ENCODE measurements at places on chromosomes 4 and X. TPM values are rescaled to one million over a fixed set of nuclear protein-coding genes. Genes with fewer than 3 reads are reported as not detected.

DNA sequence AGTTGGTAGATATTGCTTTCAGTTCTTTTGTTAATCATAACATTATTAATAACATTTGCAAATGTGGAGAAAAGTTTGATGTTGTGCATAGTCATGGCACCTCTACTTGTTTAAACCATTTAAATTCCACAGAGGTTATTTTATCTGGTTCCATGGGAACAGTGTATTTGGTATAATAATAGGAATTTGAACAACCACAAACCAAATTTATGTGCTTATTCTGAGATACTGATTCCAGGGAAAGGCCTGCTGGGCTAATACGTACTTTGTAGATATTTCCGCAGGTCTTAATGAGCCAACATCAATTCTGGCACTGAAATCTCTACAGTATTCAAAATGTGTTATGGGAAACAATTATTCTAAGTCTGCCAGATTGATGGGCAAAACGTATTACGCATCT, 319.0 kb downstream of the DKK2 start:
- no peak for DNase-seq

The AFP gene
- polyA plus RNA-seq, result 776 TPM

- DNase-seq, result no peak
Measured at GRCh38 chrX:69192603-69193002, 27.4 kb upstream of the PJA1 start.

DNA sequence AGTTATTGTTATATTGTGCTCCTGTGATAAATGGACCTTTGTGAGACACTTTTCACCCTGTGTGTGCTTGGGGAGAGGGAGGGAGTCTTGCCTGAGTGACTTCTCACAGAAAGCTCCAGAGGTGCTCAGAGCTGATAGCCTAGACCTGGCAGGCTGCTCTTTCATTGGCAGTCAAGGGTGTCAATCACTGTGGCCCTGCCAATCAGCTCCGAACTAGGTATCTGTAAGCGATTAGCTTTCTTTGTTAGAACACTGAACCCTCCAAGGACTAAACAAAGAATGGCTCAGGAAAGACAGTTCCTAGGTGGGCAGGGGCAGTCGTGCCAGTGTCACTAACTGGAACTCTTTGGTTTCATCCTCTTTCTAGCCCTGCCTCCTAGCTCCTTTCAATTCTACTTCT, 2.7 kb upstream of the NALF2 start:
- DNase-seq, result no peak

DNA sequence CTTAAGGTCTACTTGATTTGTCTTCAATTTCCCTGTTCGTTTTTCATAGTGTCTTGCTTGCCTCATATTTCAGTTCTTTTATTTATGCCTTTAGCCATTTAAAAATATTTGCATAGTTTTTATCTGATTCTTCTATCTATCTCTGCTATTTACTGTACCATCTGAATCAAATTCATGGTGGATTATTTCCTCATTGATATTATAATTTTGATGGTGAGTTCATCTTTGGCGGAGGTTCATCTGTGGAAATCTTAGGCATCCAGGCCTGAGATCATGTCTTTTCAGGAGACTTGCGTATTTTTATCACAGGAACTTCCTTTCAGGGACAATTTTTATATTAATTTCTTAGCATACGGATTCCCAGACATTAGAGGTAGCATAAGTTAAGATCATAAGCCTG, 275.2 kb downstream of the STPG2 start:
- DNase-seq, result no peak

DNA sequence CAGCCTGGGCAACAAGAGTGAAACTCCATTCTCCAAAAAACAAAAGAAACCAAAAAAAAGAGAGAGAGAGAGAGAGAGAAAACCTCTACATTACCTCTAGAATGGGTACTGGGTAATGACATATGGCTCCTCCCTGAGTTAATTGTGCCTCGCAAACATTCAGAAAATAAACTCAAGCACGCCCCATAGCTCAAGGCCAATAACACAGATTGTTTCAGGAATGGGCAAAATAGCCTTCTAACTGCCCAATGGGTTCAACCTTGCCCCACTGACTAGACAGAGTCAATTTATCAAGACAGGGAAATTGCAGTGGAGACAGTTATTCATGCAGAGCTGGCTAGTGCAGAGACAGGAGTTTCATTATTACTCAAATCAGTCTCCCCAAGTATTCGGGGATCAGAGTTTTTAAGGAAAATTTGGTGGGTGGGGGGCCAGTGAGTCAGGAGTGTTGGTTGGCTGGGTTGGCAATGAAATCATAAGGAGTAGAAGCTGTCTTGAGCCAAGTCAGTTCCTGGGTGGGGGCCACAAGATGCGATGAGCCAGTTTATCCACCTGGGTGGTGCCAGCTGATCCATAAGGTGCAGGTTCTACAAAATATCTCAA, 25.1 kb downstream of the NIPAL1 start:
- no peak for DNase-seq

DNA sequence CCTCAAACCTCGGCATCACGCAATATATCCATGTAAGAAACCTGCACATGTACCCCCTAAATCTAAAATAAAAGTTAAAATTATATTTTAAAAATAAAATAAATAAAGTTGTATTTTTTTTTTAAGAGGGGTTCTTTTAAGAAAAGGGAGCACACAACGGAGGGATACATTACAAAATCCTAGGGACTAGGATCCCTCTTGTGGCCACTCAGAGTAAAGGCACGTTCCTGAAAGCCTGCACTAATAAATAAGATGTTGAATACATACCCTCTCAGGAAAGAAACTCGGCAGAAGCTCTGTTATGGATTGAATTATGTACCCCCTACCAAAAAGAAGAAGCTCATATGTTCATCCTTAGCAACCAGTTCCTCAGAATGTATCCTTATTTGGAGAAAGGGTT, 50.9 kb upstream of the PRDX4 start:
- no peak for DNase-seq

- no peak for DNase-seq
Measured at GRCh38 chr4:70713453-70714078, 8.2 kb upstream of the RUFY3 start.

The SLIT2 gene
- polyA plus RNA-seq, result 46.9 TPM

The CXCL11 gene
- polyA plus RNA-seq, result 0.45 TPM

- no peak for DNase-seq
Measured at GRCh38 chr4:37023504-37023903, 221.0 kb upstream of the NWD2 start.

The MAGEC2 gene
- not detected for polyA plus RNA-seq

- no peak for DNase-seq
Measured at GRCh38 chrX:27078371-27078770, 384.8 kb downstream of the PPP4R3C start.

- no peak for DNase-seq
Measured at GRCh38 chr4:142264961-142265360, 581.1 kb downstream of the INPP4B start.

GRCh38 chr4:147340591-147341120, 140.2 kb upstream of the EDNRA start:
- DNase-seq, result no peak

GRCh38 chr4:91448668-91449330, 855.0 kb upstream of the GRID2 start:
- no peak for DNase-seq

DNA sequence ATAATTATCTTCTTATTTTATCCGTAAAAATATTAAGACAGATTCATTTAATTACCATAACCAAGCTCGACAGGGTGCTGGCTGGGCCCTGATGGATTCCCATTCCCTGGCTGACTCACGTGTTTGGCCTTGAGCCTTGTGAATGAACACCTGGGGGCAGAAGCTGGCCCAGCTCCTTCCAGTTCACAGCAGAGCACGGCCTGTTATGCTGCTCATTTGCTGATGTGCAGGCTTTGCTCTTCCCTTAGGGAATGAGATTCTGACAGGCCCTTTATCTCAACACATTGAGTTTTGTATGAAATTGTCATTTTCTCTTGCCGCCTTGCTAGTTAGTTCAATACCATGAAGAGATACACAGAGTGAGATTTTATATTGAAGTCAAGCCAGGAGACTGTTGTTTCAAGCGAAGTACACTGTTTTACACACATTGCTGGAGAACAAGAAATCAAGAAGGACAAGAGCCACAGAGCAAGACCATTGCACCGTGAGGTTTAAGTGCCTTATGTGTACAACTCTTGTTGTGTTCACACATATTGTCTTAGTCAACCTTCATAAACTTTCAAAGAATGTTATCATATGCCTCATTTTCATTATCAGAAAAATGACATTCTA, 1583.3 kb downstream of the STIM2 start:
- DNase-seq, result no peak

The VCX3B gene
- 0.24 TPM for polyA plus RNA-seq

DNA sequence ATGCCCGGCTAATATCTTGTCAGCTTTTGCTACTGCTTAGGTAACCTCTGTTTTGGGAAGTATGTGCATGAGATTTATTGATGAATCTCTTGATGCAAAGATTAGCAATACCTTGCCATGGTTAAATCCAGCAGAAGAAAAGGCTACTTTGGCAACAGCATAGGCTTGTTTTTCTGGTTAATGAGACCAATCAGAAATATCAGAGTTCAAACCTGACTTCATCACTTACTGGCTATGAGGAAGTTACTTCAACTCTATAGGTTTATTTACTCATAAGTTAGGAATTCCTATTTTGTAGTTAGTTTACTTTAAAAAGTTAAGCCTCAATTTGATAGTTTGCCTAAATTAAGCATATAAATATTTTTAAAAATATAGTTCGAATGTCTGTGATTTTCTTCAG, 93.1 kb downstream of the PDLIM5 start:
- DNase-seq, result no peak

GRCh38 chr4:11436673-11437072, 8.0 kb upstream of the HS3ST1 start:
- DNase-seq, result no peak

GRCh38 chr4:38723726-38724474, 58.9 kb downstream of the TLR10 start:
- no peak for DNase-seq

GRCh38 chrX:21962361-21962760, 21.9 kb downstream of the SMS start:
- no peak for DNase-seq
